ENCODE measurements at places on chromosomes 7 and 10. TPM values are rescaled to one million over a fixed set of nuclear protein-coding genes. Genes with fewer than 3 reads are reported as not detected.

Gene DENND2A
- not detected for total RNA-seq

Gene CLCN1
- not detected for total RNA-seq

Gene MMD2
- not detected for total RNA-seq

Gene PNLIP
- not detected for total RNA-seq

Gene GPC2
- 12.5 TPM for total RNA-seq

Gene ZNF467
- 2.7 TPM for total RNA-seq

Gene ZMYND11
- total RNA-seq: 63.2 TPM

Gene PRSS1
- not detected for total RNA-seq

Gene MGMT
- 21.2 TPM for total RNA-seq

DNA sequence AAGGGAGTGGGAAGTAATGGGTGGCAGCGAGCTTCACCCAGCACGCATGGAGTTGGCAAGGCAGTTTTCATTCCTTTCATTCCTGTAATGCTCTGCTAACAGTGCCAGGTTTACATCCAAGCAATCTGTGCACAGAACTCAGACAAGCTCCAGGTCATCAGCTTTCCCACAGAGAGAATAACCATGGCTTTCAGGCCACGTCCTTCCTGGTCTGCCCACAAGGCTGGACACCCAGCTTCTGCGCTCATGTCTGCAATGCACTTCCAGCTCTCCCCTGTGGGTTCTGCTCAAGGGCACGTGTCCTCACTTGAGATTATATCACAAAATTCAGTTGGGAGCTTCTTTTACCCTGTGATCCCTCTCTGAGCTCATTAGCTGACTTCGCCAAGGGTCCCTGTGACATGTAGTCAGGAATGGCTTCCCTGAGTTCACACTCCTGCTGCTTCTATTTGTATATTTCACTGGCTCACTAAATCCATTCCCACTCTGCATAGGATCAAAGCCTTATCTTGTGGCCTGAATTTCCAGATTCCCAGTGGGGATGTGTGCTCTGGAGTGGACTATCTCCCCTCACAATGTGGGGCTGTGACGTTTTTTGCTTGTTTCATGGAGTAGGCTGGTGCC, 18.6 kb downstream of the AKR1C2 start:
- DNase-seq: no peak

DNA sequence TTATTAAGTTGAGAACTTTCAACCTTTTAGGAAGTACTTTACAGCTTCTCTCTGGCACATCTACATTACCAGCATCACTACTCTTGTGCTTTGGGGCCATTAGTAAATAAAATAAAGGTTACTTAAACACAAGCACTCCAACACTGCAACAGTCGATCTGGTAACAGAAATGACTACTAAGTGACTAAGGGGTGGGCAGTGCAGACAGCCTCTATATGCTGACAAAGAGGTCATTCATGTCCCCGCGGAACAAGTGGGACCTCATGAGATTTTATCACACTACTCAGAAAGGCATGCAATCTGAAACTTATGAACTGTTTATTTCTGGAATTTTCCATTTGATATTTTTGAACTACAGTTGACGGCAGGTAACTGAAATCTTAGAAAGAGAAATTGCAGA, 111.3 kb upstream of the DNAJB12 start:
- no peak for DNase-seq

- no peak for DNase-seq
Measured at GRCh38 chr7:94432817-94433216, 38.1 kb downstream of the COL1A2 start.

DNA sequence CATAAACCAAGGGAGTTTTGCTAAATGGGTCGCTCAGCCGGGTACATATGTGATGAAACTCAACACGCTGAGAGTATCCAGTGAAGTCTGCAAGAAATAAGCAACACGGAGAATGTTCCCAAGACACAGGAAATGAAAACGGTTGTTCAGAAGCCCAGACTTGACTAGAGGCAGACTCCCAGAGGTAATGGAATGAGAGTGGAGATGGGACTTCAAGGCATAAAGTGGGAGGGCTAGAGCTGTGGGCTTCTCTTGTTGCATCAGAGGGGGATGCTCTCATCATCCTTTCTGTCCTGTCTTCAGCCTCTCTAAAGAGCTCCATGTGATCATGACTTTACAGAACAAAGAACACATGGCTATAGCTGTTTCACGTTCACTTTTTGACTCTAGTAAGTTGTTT, 88.3 kb downstream of the BAMBI start:
- DNase-seq: no peak

GRCh38 chr10:86315549-86315942, 51.0 kb downstream of the GRID1 start:
- DNase-seq: no peak

DNA sequence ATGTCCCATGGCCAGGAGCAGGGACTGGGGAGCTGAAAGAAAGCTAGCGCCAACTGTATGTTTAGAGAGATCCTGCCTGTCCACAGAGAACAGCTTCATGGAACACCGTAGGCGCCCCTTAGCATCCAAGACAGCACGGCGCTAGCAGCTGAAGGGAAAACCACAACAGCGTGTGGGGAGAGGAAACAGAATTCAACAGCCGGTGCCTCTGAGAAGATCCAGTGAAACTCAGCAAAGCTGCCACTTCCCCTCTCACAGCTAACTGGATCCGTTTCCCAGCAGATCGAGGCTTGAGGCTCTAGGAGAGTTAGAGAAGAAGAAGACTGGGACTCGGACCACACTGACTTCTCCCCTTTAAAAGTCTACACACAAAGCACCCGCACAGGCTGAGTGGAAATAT, 145.0 kb downstream of the MAD1L1 start:
- no peak for DNase-seq

DNA sequence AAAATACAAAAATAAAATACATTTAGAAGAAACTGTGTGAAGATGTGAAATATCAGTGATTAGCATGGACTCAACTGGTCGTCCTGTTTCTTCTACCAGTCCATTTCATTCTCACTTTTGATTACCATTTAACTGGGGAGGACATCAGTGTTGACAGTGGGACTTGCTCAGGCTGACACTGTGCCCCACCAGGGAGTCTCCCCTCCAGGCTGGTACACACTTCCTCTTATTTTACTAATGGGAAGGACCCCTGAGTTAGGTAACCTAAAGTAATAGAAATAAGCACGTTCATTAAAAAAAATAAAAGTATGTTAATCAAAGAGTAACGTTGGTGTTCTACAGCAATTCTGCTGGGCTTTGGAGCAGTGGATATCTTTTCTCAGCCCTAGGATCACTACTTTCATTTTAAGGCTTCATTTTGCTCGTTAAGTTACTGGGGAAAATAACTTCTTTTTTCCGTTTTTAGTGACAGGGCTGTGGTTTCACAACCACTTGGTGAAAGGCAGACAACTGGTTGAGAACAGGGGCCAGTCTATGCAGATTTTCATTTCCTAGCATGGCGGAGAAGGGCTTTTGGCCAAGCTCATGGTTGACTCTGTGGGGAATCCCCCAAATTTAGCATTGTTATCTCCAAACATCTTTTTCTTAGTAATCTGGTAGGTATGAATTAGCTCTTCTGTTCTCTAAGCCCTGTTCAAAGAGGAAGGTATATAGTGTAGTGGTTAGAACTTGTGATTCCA, 2.1 kb downstream of the SNX10 start:
- peak; percentile 88 for DNase-seq

- no peak for DNase-seq
Measured at GRCh38 chr10:88525371-88526069, 57.6 kb downstream of the RNLS start.

DNA sequence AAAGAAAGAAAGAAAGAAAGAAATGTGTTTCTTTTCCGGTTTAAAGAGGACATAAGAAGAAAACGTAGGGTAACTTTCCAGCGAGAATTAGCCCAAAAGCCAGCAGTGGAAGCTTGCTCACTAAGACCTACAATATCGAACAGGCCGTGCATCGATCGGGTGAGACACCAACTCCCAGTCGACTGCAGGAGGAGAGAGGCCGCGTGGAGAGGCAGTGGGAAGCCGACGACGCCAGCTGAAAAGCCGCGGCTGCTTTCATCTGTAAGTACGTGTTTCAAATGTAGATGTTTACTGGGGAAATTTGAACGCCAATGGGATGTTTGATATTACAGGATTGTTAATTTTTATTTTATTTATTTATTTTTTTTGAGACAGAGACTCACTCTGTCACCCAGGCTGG, 28.6 kb upstream of the GIMAP8 start:
- DNase-seq: no peak

DNA sequence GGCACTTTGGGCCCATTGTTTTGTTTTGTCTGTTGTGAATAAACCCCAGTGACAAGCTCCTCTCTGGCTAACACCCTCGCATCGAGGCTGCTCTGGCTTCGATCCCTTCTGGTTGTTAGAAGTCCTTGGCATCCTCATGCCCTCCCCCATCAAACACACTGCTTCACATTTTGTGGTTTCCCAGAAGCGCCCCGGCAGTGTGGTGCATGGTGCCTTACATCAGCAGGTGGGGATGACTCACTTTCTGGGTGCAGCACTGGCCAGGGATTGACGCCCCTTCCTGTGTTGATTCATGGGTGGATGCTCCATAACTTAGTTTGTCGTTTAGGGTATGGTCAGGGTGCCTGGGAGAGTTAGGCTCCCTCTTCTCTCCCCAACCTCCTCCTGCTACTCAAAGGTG, 51.4 kb downstream of the PLPP4 start:
- DNase-seq: no peak

- DNase-seq: no peak
Measured at GRCh38 chr7:112189691-112190090, 16.5 kb downstream of the DOCK4 start.

GRCh38 chr7:32458025-32458424, 32.2 kb downstream of the LSM5 start:
- DNase-seq: no peak

DNA sequence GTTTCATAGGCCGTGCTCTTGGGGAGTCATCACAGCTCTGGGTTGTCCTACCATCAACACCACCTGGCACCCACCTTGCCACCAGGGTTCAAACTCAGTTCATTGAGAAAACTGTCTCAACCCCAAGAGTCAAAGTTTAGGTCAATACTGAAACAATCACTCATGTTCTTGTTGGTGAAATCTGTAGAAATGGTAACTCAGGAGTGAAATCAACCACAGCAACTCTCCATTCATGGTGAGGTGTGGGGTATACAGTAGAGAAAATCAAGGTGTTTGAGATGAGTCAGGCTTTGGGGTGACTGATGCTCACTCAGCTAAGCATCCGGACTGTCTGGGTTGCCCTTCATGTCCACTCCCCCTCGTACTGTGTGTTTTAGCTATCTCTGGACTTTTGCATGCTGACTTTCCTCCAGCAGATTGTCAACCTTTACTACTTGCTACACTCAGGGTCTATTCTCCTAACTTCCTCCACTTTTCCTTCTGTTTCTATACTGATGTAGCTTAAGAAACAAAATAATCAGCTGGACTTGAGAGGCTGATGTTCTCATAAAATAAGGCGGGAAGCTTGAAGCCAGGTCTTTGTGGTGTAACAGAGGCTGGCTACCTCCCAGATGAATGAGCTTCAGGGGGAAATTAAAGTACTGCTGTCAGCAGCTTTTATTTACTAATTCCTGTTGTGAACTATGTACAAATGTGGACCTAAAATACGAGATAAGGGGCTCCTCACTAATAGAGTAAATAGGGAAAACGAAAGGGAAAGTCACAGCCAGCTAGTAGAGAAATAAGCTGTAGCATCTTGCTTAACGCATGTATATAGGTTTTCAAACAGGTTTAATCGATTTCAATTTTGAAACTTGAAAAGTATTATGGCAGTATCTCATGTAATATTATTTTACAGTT, 173.6 kb upstream of the AKR1E2 start:
- DNase-seq: no peak

DNA sequence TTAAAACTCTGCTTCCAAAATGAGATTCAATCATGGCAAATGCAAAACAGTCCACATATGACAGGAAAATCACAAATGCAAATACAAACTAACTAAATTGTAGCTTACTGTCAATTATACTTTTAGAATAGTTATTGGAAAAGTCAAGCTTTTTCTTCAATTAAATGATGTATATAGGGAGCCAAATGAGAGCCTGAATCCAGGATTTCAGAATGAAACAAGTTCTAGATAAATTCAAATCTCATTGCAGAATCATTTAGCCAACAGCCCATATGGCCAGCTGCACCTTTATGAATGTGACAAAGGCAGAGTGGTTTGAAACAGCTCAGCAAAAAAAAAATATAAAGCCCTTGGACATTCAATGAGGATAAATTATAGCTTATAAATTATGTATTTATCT, 82.2 kb upstream of the SCIN start:
- DNase-seq: no peak

GRCh38 chr10:49164559-49165188, 23.5 kb downstream of the TMEM273 start:
- no peak for DNase-seq

DNA sequence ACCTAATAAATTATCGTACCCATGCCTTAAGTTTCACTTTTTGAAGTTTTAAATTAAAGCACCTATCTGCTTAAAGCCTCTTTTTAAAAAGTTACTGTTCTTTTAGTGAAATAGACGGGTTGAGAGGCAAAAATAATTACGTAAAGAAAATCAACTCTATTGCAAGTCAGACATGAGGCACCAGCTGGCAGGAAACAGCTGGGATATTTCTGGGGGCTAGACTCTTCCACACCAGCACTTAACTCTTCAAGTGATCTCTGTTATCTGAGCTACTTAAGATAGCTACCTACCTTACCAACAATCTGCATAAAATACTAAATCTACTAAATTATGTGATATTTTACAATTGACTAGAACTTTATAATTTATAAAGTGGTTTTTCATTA, 35.8 kb downstream of the GBF1 start:
- DNase-seq: no peak

DNA sequence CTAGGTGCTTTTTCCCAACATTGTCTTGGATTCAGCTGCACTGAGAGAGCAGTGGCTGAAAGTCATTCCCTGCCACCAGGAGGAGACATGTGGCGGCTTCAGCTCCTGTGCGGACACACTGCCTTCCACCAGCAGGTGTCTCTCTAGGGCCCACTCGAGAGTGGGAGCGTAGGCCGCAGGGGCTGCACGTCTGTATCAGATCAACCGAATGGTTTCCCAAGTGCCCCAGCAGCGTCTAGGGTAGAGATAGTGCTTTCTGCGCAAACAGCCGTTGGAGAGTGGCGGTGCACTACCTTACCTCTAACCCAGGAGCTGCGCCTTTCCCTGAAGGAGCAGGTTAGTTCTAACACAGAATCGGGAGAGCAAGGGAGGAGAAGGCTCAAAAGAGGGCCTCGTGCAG, 31.7 kb downstream of the PAPOLB start:
- peak; percentile 29 for DNase-seq
